Hepatocyte (in vitro differentiated cells): ENCODE measurements at places on chromosomes 4 and X.

- DNase-seq, result no peak
These were observed 95.1 kb upstream of the GALNTL6 start for GRCh38 chr4:171718069-171718468.

GRCh38 chr4:12110627-12111026 lies 681.9 kb upstream of the HS3ST1 start:
- DNase-seq, result no peak

DNA sequence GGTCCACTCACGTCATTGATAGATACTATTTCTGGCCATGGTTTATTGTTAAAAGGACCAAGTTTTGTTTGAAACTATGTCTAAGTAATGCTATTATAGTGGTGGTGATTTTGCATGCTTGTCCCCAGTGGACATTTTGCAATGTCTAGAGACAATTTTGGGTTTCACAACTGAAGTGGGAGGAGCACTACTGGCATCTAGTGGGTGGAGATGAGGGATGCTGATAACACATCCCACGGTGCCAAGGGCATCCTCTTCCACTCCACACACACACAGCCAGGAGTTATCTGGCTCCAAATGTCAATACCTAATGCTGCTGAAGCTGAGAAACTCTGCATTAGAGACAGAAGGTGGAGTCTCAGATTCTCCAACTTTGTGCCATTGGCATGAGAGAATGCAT lies 131.2 kb downstream of the FRMPD4 start:
- DNase-seq, result no peak

- DNase-seq, result peak; percentile 19
These were observed 132.8 kb upstream of the FUNDC1 start for GRCh38 chrX:44675362-44676024.

DNA sequence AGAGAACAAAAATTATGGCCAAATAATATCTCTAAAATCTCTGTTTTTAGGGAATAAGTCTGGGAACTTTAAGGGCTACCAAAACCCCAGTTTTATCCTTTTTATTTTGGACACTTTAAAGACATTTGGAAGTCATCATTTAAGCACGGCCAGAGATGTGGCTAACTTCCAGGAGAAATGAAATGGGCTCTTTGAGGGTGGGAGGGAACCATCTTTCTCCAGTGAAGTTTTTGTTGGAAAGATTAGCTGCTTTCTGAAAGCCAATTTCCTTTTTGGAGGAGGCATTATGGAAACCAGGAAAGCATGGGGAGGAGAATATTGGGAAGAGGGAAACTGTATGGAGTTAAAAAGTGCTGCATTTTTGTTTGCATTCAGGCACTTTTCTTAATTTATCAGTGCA lies 4.8 kb downstream of the VSIG1 start:
- no peak for DNase-seq

GRCh38 chr4:171714791-171715454 lies 98.3 kb upstream of the GALNTL6 start:
- no peak for DNase-seq

- DNase-seq, result no peak
These were observed 523 bp upstream of the BTK start for GRCh38 chrX:101386542-101386885.

DNA sequence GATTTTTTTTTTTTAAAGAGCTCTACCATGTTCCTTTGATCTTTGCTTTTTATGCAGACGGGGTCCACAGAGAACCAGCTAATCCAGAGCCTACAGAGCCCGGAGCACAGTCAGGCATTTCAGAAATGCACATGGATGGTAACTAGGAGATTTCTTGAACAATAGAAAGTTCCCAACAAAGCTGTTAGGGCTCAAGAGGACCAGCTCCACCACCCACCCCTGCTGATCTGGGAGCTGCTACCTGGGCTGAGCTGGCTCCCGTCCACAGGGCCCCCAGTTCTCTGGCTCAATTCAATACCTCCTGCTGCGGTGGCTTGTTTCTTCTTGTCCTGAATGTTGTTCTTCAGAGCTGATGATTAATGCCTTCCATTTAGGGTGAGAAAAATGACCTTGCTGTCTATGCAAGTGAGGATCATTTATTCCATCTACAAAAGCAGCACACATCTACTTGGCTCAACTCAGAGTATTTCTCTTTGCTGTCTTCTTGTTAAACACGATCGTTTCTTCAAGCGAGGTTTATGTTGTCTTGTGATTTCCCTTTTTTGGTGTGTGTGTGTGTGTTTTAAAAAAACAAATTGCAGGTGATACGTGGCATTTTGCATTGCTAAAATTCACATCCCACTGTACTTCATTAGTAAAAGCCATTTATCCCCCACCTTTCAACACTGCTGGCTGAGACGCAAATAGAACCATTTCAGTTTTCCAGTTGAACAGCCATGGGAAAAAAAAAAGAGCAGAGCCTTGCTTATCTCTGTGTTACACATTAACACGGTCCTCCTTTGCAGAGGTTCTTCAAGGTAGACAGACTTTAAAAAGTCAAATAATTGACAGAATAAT lies 31.3 kb downstream of the IGFBP7 start:
- DNase-seq, result peak; percentile 44

- no peak for DNase-seq
These were observed 4.6 kb upstream of the PIN4 start for GRCh38 chrX:72176981-72177380.

DNA sequence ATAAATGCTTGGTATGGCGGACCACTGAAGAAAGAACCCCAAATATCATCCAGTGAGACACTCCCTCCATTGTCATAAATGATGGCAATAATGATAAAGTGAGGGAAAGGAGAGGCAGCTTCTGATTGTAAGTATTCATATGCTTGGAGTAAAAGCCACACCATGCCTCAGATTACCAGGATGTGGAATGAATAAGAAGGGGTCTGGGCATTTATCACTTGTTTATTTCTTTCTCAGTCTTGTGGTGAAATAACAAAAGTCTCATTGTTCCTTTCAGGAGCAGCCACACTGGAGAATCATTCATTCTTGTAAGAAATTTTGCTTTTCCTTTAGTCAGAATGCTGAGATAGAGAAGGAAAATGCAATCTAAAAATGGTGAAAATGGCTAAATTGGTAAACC lies 21.7 kb downstream of the F8 start:
- DNase-seq, result no peak

- DNase-seq, result no peak
These were observed 87.1 kb downstream of the HDX start for GRCh38 chrX:84415140-84415539.

GRCh38 chr4:154927126-154927680 lies 146.1 kb downstream of the RBM46 start:
- no peak for DNase-seq

GRCh38 chrX:32448945-32449344 lies 762.4 kb downstream of the DMD start:
- DNase-seq, result no peak

DNA sequence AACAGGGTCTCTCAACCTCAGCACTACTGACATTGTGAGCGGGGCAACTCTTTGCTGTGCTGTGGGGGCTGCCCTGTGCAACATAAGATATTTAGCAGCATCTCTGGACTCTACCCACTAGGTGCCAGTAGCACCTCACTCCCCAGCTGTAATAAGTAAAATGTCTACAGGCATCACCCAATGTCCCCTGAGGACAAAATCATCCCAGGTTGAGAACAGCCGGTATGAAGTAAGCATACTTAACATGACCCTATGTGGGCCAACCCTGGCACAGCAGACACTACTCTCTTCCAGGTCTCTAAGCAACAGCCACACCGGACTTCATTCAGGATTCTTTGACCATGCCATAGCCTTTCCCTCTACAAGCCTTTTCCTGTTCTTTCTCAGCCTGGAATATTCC lies 10.5 kb upstream of the MGST2 start:
- DNase-seq, result peak; percentile 54

- no peak for DNase-seq
These were observed 135.7 kb upstream of the MAMLD1 start for GRCh38 chrX:150227321-150227860.

GRCh38 chr4:143346206-143346605 lies 9.5 kb downstream of the GAB1 start:
- DNase-seq, result peak; percentile 47

GRCh38 chrX:132622130-132622529 lies 133.3 kb upstream of the MBNL3 start:
- DNase-seq, result peak; percentile 14

- no peak for DNase-seq
These were observed 18.6 kb upstream of the XG start for GRCh38 chrX:2733286-2733685.

DNA sequence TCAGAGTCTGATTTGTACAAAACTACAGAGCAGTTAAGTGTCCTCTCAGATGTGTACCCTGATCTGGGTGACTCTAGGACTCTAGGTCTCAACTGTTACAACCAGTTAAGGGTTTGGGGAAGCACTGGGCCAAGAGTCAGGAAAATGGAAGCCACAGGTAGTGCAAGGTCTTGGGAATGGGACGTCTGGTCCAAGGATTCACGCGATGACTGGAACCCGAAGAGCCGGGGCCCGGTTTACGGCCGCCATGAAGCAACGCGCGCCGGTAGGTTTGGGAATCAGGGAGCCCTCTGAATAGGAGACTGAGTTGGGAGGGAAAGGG lies 321 bp upstream of the HPRT1 start:
- DNase-seq, result no peak

DNA sequence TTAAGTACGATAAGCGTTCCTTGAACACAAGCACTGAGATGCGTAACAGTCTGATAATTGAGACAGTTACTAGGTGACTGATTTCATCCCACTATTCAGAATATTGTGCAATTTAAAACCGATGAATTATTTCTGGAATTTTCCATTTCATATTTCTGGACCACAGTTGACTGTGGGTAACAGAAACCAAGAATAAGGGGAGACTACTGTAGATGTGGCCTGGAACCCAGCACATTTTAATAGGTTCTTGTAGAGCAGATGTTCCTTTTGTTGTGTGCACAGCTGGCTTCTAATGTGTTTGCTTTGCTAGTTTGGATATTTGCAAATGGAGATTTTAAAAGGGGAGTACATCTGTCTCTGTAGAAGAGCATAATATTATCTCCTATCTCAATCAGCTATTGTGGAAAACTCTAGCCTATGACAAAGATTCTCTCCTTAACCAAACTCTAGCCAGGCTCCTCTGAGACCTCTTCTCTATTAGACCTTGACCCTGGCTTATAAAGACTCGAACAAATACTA lies 16.4 kb downstream of the NAAA start:
- DNase-seq, result no peak

DNA sequence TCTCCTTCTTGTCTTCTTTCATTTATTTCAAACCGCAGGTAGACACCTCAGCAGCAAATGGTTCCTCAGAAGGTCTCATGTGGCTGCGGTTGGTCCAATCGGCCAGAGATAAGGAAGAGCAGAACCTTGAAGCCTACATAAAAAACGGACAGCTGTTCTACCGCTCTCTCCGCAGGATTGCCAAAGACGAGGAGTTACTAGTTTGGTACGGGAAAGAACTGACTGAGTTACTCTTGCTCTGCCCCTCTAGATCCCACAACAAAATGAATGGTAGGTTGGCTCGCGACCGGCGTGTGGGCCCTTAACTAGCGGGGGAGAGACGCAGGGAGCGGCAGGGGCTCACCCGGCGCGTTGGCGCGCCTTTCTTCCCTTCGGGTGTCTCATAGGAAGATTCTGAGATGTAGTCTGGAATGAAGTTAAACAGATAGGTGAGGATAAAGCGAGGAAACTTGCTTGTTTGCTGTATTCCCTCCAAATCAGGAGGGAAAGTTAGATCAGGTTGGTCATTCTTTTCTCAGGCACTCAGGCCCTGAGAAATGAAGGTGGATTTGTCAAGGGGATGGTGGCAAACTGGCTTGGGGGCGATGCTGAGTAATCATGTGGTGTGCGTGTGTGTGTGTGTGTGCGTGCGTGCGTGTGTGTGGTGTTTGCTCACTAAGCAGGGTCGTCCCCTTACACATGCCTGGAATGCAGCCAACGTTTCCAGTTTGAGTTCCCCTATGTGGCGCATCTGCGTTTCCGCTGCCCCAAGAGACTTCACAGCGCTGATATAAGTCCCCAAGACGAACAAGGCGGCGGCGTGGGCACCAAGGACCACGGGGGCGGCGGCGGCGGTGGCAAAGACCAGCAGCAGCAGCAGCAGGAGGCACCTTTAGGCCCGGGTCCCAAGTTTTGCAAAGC lies 4.2 kb downstream of the PRDM8 start:
- DNase-seq, result peak; percentile 52

DNA sequence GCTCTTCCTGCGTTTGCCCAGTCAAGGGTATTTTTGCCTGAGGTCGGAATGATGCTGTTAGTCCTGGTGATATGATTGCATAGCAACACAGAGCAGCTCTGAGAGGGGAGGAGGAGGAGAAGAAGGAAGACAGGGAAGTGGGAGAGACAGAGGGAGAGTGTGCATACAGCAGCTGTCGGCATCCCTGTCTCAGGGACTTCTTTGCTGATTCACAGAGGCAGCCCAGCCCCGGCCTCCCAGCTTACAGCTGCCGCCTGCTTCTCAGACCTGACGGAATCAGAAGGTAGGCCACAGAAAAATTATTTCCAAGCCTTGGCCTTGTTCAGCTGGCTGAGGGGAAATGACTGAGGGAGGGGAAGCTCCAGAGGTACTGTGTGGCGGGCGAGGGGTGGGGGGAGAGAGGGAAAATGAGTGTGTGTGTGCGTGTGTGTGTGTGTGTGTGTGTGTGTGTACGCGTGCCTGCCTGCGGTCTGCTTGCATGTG lies 319 bp downstream of the DRP2 start:
- peak; percentile 16 for DNase-seq

GRCh38 chr4:1490011-1490653 lies 83.9 kb upstream of the NKX1-1 start:
- DNase-seq, result no peak

DNA sequence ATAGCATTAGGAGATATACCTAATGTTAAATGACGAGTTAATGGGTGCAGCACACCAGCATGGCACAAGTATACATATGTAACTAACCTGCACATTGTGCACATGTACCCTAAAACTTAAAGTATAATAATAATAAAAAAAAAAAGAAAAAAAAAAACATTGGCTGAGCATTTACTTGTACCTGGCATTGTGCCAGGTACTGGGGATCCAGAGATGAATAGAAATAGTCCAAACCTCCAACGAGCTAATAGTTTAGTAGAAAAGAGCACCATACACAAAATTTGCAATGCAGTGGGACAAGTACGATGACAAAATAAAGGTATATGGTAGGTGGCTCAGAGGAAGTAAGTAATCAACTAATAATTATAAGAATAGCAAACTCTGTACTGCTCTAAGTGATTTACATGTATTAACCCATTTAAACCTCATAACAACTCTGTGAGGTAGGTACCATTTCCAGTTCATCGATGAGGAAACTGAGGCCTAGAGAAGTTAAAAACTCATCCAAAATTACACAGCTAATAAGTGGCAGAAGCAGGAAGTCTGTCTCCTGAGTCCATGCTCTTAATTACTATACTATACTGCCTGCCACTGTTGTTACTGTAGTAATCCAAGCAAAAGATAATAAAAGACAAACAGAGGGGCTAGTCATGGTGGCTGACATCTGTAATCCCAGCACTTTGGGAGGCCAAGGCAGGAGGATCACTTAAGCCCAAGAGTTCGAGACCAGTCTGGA lies 319.3 kb downstream of the OPHN1 start:
- no peak for DNase-seq

GRCh38 chr4:150493851-150494250 lies 88.1 kb upstream of the MAB21L2 start:
- no peak for DNase-seq

GRCh38 chr4:11120435-11120834 lies 308.3 kb downstream of the HS3ST1 start:
- no peak for DNase-seq
